ENCODE measurements at places on chromosomes 2 and 18. TPM values are rescaled to one million over a fixed set of nuclear protein-coding genes. Genes with fewer than 3 reads are reported as not detected.
A peak's percentile ranks its signal among the peaks of the same experiment; 100 is the strongest.

CNTNAP5 gene
- total RNA-seq = not detected

- DNase-seq = no peak
Observed at GRCh38 chr2:21263622-21264021, 139.9 kb downstream of the TDRD15 start.

- no peak for DNase-seq
Observed at GRCh38 chr2:172253190-172254052, 150.7 kb upstream of the DLX2 start.

GRCh38 chr2:106996171-106996769 lies 110.3 kb upstream of the ST6GAL2 start:
- no peak for DNase-seq

DNA sequence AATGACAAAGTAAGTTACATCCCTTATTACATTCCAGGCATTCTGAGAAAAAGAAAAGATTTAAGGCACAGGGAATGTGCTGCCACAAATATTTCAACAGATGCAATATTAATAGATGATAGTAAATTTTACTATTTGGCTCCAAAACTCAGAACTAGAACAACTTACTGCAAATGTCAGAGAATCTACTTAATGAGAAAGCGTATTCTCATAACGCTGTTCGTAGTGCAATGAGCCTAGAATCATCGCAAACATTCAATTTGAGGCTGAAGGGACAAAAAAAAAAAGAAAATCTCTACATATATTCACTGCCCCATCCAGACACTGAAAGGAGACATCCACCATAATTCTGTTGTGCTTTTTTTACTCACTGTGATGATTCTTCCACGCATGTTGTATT lies 272.1 kb upstream of the DOK6 start:
- no peak for DNase-seq

GRCh38 chr2:127205218-127206125 lies 14.6 kb downstream of the CYP27C1 start:
- DNase-seq = no peak

CAD gene
- 25.0 TPM for total RNA-seq

- no peak for DNase-seq
Observed at GRCh38 chr18:10252952-10253705, 201.3 kb upstream of the APCDD1 start.

MTIF2 gene
- total RNA-seq = 19.4 TPM

DNA sequence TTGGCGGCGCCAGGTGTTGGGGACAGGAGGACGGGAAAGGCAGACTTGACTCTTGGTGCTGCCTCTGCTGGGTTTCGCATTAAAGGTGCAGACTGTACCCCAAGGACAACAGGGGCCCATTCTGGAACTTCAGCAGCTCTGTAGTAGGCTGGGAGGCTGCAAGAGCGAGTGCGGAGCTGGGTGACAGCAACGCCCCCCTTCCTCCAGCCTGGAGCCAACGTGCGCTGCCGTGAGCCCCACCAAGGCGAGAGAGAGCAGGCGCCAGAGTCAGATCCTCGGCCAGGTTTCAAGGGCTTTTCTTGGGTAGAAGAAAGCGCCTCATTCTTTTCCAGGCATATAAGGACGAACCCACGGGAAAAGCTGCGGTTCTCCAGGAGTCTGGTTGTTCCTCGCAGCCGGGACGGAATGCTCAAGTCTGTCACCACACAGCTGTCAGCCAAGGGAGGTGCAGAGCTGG lies 1.9 kb downstream of the DOK6 start:
- DNase-seq = no peak

GRCh38 chr2:179985163-179985820 lies 21.8 kb downstream of the CWC22 start:
- no peak for DNase-seq

DNA sequence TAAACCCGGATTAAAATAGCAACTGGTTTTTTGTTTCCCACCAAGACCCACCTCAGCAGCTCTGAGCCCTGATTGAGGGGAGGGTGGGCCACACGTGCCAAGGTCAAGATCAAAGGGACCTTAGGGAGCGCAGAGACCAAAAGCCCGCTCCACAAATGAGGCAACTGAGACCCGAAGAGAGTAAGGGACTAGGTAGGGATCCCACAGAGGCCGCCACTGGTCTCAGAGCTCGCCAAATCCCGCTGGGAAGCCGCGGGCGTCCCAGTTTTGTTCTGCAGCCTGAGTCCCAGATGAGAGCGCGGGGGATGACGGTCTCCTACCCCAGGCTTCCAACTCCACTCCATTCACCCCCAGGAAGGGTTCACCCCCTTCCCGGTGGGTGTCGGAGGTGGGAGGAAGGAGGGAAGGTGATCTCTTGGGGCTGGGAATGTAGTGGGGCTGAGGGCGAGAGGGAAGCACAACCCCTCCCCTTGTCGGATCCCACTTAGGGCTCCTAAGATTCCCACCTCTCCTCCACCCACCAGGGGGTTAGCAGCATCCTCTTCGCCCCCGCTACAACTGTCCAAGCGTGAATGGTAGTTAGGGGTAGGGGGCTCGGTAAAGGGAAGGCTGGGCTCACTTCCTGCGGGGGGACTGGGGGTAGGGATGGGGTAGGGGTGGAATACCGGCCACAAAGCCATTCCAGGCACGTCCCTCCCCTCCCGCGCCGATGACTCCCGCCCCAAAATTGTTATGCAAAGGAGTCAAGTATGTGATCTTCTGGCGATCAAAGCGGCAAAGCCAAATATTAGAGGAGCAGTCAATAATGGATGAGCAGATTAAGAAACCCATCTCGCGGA lies 7.3 kb upstream of the EN1 start:
- DNase-seq = no peak

- DNase-seq = no peak
Observed at GRCh38 chr2:118865106-118865505, 17.7 kb upstream of the EN1 start.

- peak; percentile 97 for DNase-seq
Observed at GRCh38 chr2:173048897-173049661, 26.6 kb upstream of the MAP3K20 start.

LPIN2 gene
- total RNA-seq = 19.4 TPM

GRCh38 chr2:186590350-186590758 lies 498 bp downstream of the ITGAV start:
- no peak for DNase-seq

GRCh38 chr2:134919341-134920210 lies 954 bp downstream of the CCNT2 start:
- no peak for DNase-seq

- no peak for DNase-seq
Observed at GRCh38 chr18:9221040-9221439, 84.5 kb downstream of the ANKRD12 start.

DNA sequence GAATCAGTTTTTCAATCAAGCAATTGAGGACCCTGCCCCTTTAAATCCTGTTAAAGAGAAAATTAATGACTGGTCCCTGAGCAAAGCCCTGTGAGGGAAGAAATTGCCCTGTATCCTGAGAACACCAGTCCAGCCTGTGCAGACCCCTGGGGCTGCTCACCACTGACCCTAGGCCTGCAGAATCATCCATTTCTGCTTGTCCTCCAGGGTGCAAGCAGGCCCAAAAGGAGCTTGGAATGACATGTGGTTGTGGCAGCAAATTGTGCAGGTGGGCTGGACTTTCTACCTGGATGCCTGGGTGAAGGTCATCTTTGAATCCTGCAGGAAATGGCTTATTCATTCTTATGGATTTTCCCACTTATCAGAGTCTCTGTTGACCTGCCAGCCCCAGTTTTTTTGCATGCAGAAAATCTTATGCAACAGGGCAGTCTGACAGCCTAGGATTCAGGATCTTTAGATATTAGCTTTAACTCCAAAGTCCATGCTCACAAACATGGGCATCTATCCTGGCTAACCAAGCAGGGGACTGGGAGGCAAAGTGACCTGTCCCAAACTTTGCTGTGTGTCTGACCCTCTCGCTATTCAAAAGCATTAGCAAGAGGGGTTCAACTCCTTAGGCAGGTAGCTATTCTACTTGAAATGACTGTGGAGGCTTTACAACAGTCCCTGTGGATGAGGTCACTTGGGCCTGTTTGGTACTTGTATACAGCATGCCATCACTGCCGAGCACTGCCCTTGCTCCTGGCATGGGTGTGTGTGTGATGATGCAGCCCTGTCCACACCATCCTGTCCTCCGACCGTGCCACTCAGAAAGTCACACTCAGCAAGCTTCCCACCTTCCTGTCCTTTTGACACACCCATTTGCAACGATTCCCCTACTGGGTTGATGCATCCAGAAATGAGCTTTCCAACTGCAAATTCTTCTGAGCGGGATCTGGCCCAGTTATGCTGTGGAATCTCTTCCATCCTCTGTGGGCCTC lies 85.3 kb downstream of the CAPN13 start:
- peak; percentile 60 for DNase-seq

DNA sequence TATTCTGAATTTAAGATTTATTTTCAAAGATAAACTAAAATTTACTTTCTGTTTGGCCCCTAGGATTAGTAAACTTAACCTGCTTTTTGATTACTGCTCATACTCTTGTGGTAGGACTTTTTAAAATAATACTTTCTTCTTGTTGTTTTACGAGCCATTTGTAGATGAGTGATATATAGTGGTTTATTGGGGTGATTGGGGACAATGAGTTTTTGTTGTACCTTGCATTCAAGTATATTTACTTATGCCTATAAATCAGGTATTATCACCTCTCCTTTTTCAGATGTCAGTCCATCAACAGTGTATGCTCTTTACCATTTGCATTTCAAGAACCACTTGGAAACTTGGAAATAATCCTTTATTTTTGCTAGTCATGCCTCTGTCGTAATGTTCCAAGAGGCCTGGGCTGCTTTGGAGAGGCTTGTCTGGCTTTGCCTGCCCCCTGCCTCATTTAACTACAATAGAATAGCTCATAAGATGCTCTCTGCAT lies 131.3 kb downstream of the COMMD1 start:
- DNase-seq = no peak

RAPGEF4 gene
- total RNA-seq = 18.4 TPM

DSG4 gene
- total RNA-seq = not detected

- no peak for DNase-seq
Observed at GRCh38 chr2:103823847-103824246, 1030.1 kb upstream of the POU3F3 start.

- DNase-seq = no peak
Observed at GRCh38 chr2:88355486-88355885, 97.0 kb downstream of the FOXI3 start.

ITGB6 gene
- total RNA-seq = 17.2 TPM

- DNase-seq = no peak
Observed at GRCh38 chr2:26615336-26615859, 25.8 kb downstream of the CIB4 start.

PSMD14 gene
- 34.4 TPM for total RNA-seq

DNA sequence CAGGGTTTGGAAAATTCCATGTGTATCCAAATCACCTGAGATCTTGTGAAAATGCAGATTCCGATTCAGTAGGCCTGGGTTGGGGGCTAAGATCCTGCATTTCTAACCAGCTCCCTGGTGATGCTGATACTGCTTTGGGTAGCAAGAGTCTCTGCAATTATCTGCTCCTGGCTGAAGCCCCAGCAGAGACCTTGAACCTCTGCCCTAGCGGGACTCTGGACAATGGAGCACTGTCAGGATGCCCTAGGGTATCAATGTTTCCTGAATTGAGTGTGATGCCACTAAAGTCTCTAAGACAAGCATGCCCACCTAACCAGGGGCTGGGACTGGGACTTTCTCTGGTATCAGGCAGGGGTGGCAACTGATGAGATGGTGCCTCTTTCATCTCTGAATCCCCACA lies 49.4 kb upstream of the KLHL29 start:
- no peak for DNase-seq

DNA sequence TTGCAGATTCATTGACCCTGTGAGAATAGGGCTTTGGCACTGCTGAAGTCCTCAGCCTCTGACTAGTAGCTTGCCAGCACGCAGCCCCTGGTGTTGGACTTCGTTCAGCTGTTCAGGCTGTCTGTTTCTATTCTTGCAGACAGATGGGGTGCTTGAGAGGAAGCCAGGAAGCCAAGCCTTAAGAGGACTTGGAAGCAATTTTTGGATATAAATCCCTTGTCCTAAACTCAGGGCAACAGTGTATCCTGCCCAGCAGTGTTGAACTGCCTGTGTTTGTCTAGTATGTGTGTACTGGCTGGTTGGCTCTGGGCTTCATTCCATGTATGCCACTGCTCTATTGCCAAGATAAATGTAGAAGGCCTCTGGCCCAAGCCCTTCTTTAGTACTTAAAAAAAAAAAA lies 108.6 kb downstream of the COMMD1 start:
- no peak for DNase-seq

GRCh38 chr2:154198866-154199265 lies 327.1 kb downstream of the GALNT13 start:
- DNase-seq = no peak

DNA sequence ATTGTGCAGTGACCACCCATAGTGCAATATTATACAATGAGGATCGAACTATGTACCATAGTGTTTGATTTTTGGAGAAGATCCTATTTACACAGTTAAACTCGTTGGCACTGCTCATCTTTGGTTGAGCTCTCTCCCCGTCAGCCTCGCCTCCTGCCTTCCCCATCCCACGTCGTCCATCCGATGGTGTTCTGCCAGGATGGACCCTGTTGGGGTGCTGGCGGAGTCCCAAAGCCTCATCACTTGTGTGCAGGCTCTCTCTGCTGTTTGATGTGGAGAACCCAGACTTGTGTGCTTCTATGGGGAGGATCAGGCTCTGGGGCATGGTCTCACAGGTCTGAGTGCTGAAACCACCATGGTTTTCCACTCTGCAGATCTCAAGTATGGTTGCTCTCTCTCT lies 85.4 kb downstream of the ITGB1BP1 start:
- DNase-seq = no peak

HMSD gene
- total RNA-seq = not detected

GRCh38 chr2:34831096-34831495 lies 1232.0 kb upstream of the FAM98A start:
- no peak for DNase-seq
